Fibroblast of upper back skin (primary cell): ENCODE measurements at places on chromosomes 12 and 14.

- no peak for DNase-seq
These were observed 15.8 kb downstream of the ITPR2 start for GRCh38 chr12:26817183-26817591.

GRCh38 chr12:103442822-103443221 is 52.9 kb downstream of the C12orf42 start:
- DNase-seq = no peak

- peak; percentile 56 for DNase-seq
These were observed 36.8 kb downstream of the EAPP start for GRCh38 chr14:34502545-34503225.

GRCh38 chr12:133220521-133220920 is 15.2 kb downstream of the ANHX start:
- DNase-seq = no peak

GRCh38 chr12:988646-989045 is 2.4 kb upstream of the ERC1 start:
- no peak for DNase-seq

- DNase-seq = no peak
These were observed 117.7 kb downstream of the OTOGL start for GRCh38 chr12:80217011-80217535.

DNA sequence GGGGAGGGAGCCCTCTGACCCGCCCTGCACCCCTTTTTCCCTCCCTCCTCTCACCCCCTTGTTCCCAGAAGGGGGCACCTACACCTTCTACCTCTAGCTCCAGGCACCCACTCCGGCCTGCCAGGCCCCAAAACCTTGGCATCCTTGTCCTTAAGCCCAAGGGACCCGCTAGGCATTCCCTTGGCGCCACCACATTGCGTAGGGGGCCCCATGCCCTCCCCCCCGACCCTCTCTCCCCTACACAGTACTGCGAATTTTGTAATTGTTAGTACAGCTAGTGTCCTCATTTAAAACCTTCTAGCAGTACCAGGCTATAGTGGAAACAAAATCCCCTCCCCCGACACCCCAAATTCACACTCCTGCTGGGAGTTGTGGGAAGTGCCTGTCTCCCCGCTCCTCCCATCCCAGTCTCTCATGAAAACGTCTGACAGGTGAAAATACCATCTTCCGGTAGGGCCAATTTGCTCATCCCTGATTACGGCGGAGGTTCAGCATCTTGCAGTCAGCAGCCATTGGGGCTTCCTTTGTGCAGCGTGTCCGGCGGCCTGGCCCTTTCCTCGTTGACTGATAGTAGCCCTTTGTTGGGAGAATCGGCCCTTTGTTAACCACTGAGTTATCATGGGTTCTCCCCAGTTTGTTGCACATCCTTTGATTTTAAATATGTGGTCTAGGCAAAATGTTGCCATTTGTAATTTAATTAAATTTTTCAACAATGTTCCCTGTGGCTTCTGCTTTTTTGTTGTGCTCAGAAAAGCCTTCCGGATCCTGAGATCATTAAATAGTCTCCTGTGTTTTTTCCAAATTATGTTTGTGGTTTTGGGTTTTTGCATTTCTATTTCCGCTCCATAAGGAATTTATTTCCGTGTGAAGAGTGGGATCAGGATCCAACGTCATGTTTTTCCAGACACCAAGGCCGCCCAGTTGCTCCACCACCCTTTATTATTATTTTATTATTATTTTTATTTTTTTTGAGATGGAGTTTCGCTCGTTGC is 7.9 kb upstream of the CEP170B start:
- DNase-seq = no peak

GRCh38 chr12:62814243-62814642 is 120.7 kb downstream of the PPM1H start:
- DNase-seq = no peak

DNA sequence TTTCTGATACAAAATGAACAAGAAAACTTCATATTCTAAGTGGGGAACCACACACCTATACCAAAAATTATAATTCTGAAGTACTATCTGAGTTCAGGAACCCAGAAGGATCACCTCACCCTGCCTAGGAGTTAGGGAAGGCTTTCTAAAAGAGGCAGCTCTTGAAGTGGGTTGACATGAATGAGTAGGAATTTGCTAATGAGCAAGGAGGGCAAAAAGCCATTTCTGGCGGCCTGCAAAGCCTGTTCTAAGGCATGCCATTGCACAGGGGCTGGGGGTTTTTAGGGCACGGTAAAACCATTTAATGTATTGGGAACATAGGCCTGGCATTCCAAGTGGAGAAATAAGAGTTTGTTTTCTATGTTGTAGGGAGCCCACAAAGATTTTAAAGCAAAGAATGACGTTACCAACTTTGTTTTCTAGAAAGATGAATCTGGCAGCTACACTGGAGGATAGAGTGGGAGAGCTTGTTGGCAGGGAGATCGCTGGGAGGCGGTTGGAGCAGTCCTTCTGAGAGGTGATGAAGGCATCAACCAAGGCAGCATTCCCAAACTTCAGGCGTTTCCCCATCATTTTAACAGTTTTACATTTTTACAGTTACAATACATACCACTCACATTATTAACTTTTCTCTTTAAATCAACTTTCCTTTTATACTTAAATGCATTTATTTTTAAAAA is 14.1 kb downstream of the IFT43 start:
- no peak for DNase-seq

GRCh38 chr14:23580948-23581281 is 2.3 kb upstream of the JPH4 start:
- DNase-seq = no peak

DNA sequence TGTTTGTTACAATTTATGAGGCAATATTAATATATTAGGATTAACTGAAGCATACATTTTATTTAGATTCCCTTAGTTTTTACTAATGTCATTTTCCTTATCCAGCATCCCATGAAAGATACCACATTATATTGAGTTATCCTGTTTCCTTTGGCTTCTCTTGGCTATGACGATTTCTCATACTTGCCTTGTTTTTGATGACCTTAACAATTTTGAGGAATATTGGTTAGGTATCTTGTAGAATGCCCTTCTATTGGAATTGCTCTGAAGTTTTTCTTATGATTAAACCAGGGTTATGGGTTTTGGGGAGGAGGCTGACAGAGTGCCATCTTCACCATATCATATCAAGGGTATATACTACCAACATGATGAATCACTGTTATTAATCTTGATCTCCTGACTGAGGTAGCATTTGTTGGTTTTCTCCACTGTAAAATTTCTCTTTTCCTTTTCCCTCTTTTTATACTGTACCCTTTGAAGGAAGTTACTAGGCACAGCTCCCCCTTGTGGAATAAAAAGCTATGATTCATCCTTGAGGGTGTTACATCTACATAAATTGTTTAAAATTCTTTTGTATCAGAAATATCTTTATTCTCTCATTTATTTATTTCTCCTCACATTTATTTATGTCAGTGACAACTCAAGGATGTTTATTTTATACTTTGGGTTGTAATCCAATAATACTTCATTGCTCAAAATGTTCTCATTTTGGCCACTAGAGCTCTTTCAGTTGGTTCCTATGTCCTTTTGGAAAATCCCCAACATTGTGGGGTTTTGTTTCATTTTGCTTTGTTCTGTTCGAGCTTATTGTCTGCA is 239.0 kb downstream of the SLC16A7 start:
- DNase-seq = peak; percentile 39

DNA sequence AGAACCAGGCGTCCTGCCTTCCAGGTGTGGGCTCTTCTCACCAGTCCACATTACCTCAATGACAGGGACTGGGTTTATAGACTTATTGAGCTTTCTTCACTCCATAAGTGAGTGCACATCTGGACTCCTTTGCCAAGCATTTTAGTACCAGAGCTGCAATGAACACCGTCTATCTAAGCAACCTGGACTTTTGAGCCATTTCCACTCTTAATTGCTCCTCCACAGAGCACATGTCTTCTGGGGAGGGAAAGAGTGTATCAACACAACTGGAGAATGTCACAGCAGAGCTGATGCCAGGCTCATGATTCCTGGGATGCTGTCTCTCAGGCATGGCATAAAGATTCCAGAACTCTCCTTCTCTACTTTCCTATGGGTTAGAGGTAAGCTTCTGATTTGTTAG is 43.0 kb upstream of the BDKRB2 start:
- no peak for DNase-seq

- DNase-seq = peak; percentile 55
These were observed 27.1 kb upstream of the LUM start for GRCh38 chr12:91138337-91138920.

- no peak for DNase-seq
These were observed 49.2 kb upstream of the CNOT2 start for GRCh38 chr12:70194076-70194475.

DNA sequence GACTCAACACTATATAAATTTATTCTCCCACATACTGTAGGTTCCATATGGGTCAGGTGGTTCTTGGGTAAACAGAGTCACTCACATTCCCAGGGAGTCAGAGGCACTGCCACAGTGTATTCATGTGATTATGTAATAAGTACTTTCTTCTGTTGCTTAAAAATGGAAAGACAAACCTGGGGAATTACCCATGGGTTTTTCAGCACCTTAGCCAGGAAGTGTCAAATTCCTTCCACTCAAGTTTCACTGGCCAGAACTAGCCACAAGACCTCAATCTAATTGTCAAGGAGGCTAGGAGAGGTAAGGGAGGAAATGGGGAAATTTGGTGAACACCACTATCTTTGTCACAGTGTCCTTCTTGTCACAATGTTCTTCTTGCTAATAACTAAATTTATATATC is 333.2 kb upstream of the MDGA2 start:
- no peak for DNase-seq

DNA sequence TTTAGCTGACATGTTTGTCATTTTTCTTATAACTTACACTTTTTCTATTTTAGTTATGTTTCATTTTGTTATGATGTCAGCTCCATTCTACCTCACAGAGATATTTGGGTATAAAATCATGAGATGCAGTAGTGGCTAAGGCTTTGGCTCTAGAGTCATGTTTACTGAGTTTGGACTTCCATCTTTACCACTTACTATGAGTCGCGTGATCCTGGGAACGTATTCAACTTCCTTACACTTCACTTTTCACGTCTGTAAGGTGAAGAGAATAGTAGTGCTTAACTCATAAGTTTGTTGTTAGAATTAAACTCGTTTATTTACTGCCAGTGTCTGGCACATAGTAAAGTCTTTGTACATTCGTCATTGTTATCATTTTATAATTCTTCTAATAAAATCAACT is 126.3 kb downstream of the ERC1 start:
- peak; percentile 21 for DNase-seq

- no peak for DNase-seq
These were observed 14.7 kb upstream of the TMED10 start for GRCh38 chr14:75191100-75191499.

- DNase-seq = no peak
These were observed 71.8 kb downstream of the TTLL5 start for GRCh38 chr14:75732888-75733287.

- DNase-seq = no peak
These were observed 379.3 kb downstream of the RAD51B start for GRCh38 chr14:68198713-68199495.

- no peak for DNase-seq
These were observed 1.2 kb downstream of the PHETA1 start for GRCh38 chr12:111367661-111368221.

- peak; percentile 91 for DNase-seq
These were observed 394.4 kb downstream of the DAD1 start for GRCh38 chr14:22194664-22195063.

GRCh38 chr12:5027046-5027821 is 16.4 kb upstream of the KCNA5 start:
- no peak for DNase-seq

DNA sequence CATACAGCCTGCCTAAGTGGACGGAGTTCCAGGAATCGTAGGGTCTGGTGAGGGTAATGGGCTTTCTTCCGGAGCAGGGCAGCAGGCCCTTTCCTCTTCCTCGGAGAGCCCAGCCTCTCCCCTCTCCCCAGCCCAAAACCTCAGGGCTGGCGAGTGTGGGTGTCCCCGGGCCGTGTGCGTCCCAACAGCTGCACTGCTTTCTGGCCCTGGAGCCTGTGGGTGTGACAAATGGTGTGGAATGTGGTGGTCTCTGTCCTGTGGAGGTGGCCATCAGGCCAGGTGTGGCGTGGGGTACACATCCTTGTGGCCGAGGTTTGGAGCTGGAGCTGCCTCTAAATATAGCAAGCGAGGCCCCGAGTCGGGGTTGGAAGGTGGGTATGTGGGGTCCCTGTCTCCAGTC is 8.5 kb downstream of the ORAI1 start:
- no peak for DNase-seq

DNA sequence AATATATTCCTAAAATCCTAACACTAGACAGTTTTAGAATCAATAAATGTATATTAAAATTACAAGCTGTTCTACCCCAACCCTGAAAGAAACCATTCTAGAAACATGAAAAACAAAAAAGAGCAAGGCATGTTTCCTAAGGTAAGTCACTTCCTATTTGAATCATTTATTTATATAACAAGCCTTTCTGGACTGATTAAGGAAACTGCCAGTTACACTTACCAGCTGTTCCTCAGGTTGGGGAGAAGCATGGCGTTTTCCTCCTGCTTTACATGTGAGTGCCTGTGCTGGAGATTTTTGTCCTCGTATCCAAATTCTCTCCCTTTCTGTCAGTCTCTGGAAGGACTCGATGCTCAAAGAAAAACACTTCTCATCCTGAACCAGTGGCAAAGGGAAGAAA is 183.3 kb downstream of the EFCAB11 start:
- peak; percentile 46 for DNase-seq

- DNase-seq = no peak
These were observed 34.4 kb downstream of the PROX2 start for GRCh38 chr14:74841230-74842207.

DNA sequence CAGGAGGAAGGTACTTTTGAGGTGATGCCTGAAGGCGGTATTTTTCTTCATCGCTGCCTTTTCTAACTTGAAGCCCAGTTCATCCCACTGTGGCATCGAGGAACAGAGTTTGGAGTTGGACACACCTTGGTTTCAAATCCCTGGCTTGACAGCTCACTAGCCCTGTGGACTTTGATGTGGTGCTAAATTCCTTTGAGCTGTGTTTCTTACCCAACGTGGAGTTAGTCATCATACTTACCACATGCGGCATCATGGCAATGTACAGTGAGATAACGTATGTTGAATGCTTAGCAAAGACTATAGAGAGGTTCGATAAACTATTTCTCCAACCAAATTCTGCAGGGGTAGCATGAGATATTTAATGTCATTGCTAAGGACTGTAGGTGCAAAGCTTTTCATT is 3.4 kb downstream of the PLEKHG3 start:
- peak; percentile 91 for DNase-seq

DNA sequence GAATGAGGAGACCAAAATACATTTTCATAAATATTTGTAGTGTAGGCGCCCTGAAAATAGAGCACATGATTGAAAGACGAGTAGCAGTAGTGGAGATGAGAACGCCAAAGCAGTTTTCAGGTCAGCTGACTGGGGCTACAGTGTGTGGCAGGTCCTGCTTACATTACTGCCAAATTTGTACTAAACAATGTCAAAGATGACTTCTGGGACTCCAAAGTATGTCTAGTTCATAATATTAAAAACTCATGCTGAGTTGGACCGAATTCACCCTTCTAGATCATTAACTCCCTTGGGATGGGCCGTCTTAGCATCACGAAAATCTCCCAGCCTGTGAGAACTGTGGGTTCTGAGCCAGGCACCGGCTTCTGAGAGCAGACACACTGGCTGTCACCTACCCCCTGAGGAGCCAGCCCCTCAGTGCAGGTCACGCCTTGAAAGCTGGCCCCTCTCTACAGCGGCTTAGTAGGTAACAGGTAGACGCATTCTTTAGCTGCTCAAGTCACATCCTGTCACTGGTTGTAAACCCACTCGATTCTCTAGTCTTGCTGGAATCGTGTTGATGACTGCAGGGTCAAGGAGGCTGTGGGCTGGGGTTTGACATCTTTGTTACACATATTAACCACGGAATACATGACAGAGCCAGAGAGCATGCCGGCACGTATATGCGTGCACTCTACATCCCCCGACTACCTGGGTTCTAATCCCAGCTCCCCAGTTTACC is 210.4 kb downstream of the ETV6 start:
- no peak for DNase-seq

GRCh38 chr14:93073358-93073707 is 42.4 kb downstream of the ITPK1 start:
- DNase-seq = no peak
